Large intestine (tissue), 12 donors: ENCODE measurements at places on chromosomes 5 and 9.

GRCh38 chr5:84727708-84728107, 343.0 kb upstream of the EDIL3 start:
- no peak overlapping the region for H3K27ac ChIP-seq
- no peak for DNase-seq
- no peaks in the 10 kb centered on the region for H3K27me3 ChIP-seq
- no peaks in the 10 kb centered on the region for H3K4me1 ChIP-seq
- H3K36me3 ChIP-seq, result no peaks in the 10 kb centered on the region
- no peak overlapping the region for H3K4me3 ChIP-seq

GRCh38 chr9:106500171-106500570, 362.8 kb upstream of the ZNF462 start:
- no peak overlapping the region for H3K27ac ChIP-seq
- no peak overlapping the region for H3K4me3 ChIP-seq
- H3K36me3 ChIP-seq, result no peaks in the 10 kb centered on the region

GRCh38 chr5:143233031-143233430, 170.5 kb downstream of the NR3C1 start:
- no peaks in the 10 kb centered on the region for H3K27me3 ChIP-seq
- no peaks in the 10 kb centered on the region for H3K36me3 ChIP-seq
- no peak overlapping the region for H3K4me3 ChIP-seq
- no peak for DNase-seq
- H3K4me1 ChIP-seq, result no peaks in the 10 kb centered on the region

- no peaks in the 10 kb centered on the region for H3K4me1 ChIP-seq
- DNase-seq, result peak; percentile 89
- peaks cover 5% of the 10 kb centered on the region for H3K36me3 ChIP-seq
- H3K4me3 ChIP-seq, result peak overlapping the region; percentile 53
- peak overlapping the region; percentile 68 for H3K27ac ChIP-seq
Observed at GRCh38 chr5:160685219-160685618, 166.8 kb downstream of the ATP10B start.

DNA sequence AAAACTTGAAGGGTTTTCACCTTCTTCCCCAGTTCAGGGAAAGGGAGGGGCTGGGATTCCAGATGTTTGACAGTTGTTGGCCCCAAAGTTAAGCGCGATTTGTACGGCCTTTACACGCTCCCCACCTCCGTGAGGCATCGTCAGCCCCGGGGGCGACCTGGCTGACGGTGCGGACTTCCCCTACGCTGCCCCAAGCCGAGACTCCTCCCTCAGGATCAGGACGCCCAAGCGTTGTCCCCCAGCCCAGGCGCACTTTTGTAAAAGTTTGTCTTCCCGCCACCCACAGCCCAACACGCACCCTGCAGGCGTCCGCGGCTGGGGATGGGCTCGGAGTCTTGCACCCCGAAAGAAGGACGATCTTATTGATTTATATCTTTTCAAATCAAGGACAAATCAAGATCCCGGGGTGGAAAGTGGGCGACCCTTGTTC, 713 bp downstream of the MOB3B start:
- peak; percentile 77 for DNase-seq
- H3K4me1 ChIP-seq, result peaks cover 8% of the 10 kb centered on the region
- H3K4me3 ChIP-seq, result peak overlapping the region; percentile 63
- H3K36me3 ChIP-seq, result peaks cover 11% of the 10 kb centered on the region
- no peaks in the 10 kb centered on the region for H3K27me3 ChIP-seq

DNA sequence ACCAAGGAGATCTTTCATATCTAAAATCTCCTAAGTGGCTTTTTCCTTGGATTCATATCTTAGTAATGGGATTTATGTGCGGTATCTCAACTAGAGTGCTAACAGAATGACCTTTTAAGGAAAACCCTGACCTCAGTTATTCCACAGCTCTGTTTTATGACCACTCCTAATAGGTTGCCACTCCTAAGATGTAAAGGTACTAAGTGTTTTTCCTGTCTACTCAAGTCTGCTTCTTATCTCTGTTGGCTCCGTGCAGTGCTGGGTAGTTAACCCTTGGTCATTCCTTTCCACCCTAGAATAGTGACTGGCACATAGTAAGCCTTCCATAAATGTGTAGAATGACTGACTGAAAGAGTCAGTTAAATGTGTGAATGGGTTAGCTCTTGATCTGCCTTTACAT, 161.4 kb downstream of the DOCK2 start:
- peak; percentile 8 for DNase-seq
- H3K4me3 ChIP-seq, result no peak overlapping the region
- peaks cover 4% of the 10 kb centered on the region for H3K27me3 ChIP-seq
- H3K4me1 ChIP-seq, result no peaks in the 10 kb centered on the region
- H3K36me3 ChIP-seq, result no peaks in the 10 kb centered on the region
- no peak overlapping the region for H3K27ac ChIP-seq

GRCh38 chr9:79208791-79209396, 362.9 kb upstream of the TLE4 start:
- no peaks in the 10 kb centered on the region for H3K4me1 ChIP-seq
- no peak overlapping the region for H3K4me3 ChIP-seq
- H3K36me3 ChIP-seq, result no peaks in the 10 kb centered on the region

DNA sequence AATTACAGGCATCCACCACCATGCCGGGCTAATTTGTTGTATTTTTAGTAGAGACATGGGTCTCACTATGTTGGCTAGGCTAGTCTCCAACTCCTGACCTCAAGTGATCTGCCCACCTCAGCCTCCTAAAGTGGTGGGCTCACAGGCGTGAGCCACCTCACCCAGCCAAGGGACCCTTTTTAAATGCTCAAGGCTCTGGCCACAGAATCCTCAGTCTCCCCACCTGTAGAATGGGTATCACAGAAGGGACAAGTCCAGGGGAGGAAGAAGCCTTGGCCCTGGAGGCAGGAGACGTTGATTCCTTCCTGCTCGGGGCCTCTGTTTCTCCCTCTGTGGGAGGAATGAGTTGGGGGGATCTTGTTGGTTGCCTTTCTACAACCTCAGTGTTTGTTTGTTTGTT, 45.7 kb downstream of the GTF3C4 start:
- no peak for DNase-seq
- no peaks in the 10 kb centered on the region for H3K36me3 ChIP-seq
- no peak overlapping the region for H3K4me3 ChIP-seq
- H3K27me3 ChIP-seq, result peaks cover 3% of the 10 kb centered on the region

DNA sequence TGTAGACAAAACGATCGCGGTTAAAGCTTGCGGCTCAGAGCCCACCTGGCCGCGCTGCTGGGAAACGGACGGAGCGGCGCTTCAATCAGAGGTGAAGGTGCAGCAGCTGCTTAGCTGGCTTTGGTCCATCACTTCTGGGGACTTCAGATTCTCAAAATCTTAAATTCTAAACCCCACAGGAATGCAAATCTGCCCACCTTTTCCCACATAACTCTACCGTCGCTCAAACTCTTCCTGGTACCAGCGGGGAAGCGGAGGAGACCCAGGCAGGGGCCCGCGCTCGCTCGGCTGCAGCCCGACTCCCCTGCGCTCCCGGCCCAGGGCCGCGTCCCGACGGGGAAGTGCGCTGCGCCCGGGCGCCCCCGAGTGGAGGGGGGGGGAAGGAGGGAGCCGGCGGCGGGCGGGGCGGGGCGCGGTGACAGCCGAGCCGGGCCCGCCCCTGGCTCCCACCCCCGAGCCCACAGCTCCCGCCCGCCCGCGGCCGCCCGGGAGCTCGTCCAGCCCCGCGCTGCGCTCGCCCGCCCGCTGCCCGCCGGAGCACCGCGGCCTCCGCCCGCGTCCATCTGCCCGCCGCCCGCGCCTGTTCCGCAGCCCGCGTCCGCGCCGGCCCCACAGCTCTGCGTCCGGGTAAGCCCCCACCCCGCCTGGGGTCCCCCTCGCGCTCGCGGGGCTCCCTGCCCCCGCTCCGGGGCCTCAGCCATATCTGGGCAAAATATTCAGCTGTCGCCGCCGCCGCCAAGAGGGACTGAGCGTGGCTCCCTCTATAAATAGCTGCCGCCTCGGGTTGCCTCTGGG, at the start of gene TMOD1:
TSS of gene TMOD1 (plus strand) at position 490 of the 795 bp plus-strand sequence. CDS start 22,523 bp downstream, outside the sequence.
- H3K27ac ChIP-seq, result no peak within 1 kb of the TSS
- H3K4me1 ChIP-seq, result peaks cover 12% of the 10 kb centered on the region
- DNase-seq, result peak; percentile 67
- H3K36me3 ChIP-seq, result no peaks in the 10 kb centered on the region

DNA sequence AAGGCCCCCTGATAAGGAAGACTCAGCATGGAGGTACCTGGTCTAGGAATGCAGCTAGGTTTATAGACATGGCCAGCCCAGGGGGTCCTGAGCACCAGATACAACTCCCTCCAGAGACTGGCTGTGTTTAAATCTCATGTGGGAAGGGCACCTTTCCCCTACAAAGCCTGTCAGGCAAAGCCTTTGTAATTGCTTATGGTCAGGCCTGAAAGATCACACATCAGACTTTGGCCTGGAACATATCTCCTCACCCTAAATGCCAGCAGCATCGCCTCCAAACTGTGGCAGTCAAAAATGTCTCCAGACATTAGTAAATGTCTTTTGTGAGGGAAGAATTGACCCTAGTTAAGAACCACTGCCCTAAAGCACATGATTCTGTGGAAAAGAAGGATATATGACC, 51.6 kb upstream of the MACIR start:
- DNase-seq, result no peak
- H3K4me3 ChIP-seq, result no peak overlapping the region
- H3K36me3 ChIP-seq, result peaks cover 3% of the 10 kb centered on the region
- H3K27ac ChIP-seq, result no peak overlapping the region
- H3K27me3 ChIP-seq, result no peaks in the 10 kb centered on the region

GRCh38 chr9:35364817-35365585, 124.9 kb upstream of the RUSC2 start:
- H3K36me3 ChIP-seq, result peaks cover 6% of the 10 kb centered on the region
- no peak overlapping the region for H3K4me3 ChIP-seq
- no peak overlapping the region for H3K27ac ChIP-seq
- DNase-seq, result peak; percentile 25
- peaks cover 3% of the 10 kb centered on the region for H3K4me1 ChIP-seq

- DNase-seq, result peak; percentile 51
- H3K36me3 ChIP-seq, result no peaks in the 10 kb centered on the region
- peaks cover 10% of the 10 kb centered on the region for H3K27me3 ChIP-seq
- no peak overlapping the region for H3K4me3 ChIP-seq
Observed at GRCh38 chr9:107635803-107636174, 146.2 kb upstream of the KLF4 start.

GRCh38 chr5:52989025-52989780, at the start of gene ITGA2:
Gene ITGA2, plus strand, starts transcription at chr5:52989352. Its CDS starts 117 bp downstream, at chr5:52989469.
- H3K4me1 ChIP-seq, result peaks cover 8% of the 10 kb centered on the region
- no peaks in the 10 kb centered on the region for H3K36me3 ChIP-seq
- peak within 1 kb of the TSS; percentile 80 for H3K27ac ChIP-seq
- DNase-seq, result peak; percentile 44

- H3K27ac ChIP-seq, result no peak overlapping the region
- H3K4me1 ChIP-seq, result peaks cover 1% of the 10 kb centered on the region
- no peak for DNase-seq
- H3K4me3 ChIP-seq, result no peak overlapping the region
- H3K36me3 ChIP-seq, result peaks cover 58% of the 10 kb centered on the region
Observed at GRCh38 chr9:97682242-97682641, 14.9 kb downstream of the XPA start.

DNA sequence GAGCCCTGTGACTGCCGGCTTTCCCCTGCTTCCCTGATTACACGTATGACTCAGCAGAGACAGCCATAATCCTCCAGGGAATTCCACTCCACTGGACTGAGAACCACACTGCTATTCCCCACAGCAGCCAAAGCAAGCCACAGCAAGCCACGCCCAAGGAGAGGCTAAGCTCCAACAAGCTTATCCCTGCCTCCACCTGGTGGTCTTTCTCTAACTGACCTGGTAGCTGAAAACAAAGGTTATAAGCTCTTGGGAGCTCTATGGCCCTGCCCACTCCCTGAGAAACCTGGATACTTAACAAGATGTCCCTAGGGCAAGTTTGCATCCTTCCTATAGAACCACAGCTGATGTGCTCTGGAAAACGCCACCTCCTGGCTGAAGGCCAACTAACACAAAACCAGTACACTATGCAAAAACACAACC, 613.7 kb upstream of the CDH18 start:
- no peaks in the 10 kb centered on the region for H3K36me3 ChIP-seq
- H3K4me3 ChIP-seq, result no peak overlapping the region
- H3K27ac ChIP-seq, result no peak overlapping the region
- no peaks in the 10 kb centered on the region for H3K4me1 ChIP-seq

DNA sequence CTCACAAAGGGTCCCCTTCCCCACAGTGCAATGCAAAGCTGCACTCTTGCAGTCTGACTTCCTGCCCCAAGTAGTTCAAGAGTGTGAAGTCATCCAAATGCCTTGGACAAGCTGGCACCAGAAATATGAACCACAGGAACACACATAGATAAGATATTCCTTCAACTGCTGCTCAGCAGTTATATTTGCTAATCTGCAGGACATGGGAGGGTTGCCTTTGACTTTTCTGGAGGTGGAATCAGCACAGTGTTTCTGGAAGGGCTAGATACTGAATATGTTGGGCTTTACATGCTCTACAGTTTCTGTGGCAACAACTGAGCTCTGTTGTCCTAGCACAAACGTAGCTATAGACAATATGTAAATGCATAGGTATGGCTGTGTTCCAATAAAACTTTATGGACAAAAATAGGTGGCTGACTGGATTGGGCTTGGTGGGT, 96.7 kb upstream of the PCA3 start:
- peaks cover 2% of the 10 kb centered on the region for H3K36me3 ChIP-seq
- no peak for DNase-seq
- H3K27me3 ChIP-seq, result no peaks in the 10 kb centered on the region
- H3K4me3 ChIP-seq, result no peak overlapping the region
- H3K4me1 ChIP-seq, result no peaks in the 10 kb centered on the region
- no peak overlapping the region for H3K27ac ChIP-seq

GRCh38 chr9:87324613-87325194, 173.0 kb upstream of the DAPK1 start:
- H3K4me1 ChIP-seq, result no peaks in the 10 kb centered on the region
- no peak for DNase-seq
- H3K36me3 ChIP-seq, result no peaks in the 10 kb centered on the region
- H3K4me3 ChIP-seq, result no peak overlapping the region
- no peak overlapping the region for H3K27ac ChIP-seq

- no peak overlapping the region for H3K4me3 ChIP-seq
- H3K4me1 ChIP-seq, result no peaks in the 10 kb centered on the region
- no peaks in the 10 kb centered on the region for H3K36me3 ChIP-seq
- H3K27me3 ChIP-seq, result peaks cover 2% of the 10 kb centered on the region
- DNase-seq, result no peak
- no peak overlapping the region for H3K27ac ChIP-seq
Observed at GRCh38 chr9:13919401-13919800, 394.5 kb downstream of the NFIB start.

DNA sequence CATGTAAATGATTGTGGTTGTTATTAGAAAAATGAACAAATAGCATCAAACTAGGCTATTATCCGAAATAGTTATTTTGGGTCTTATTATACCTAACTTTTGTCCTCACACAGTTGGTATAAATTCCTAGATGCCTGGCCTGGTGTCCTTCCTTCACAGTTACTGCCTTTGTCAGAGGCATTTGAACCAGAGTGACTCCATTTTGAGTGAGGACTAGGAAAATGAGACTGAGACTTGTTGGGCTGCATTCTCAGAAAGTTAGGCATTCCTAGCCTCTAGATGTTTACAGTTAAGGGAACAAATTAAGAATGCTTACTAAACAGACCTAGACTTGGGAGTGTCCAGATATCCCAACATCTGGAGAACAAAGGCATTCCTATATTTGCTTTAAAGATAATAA, 283.5 kb upstream of the C9orf72 start:
- H3K27me3 ChIP-seq, result no peaks in the 10 kb centered on the region
- H3K4me1 ChIP-seq, result no peaks in the 10 kb centered on the region
- no peaks in the 10 kb centered on the region for H3K36me3 ChIP-seq
- H3K27ac ChIP-seq, result no peak overlapping the region
- no peak for DNase-seq
